ENCODE measurements at places on chromosomes 12 and 14.

GRCh38 chr12:5226581-5226980 is 182.9 kb downstream of the KCNA5 start:
- DNase-seq: no peak

GRCh38 chr12:130880411-130880885 is 8.6 kb downstream of the RAN start:
- no peak for DNase-seq

- no peak for DNase-seq
Measured at GRCh38 chr14:104344818-104345620, 206.6 kb downstream of the KIF26A start.

DNA sequence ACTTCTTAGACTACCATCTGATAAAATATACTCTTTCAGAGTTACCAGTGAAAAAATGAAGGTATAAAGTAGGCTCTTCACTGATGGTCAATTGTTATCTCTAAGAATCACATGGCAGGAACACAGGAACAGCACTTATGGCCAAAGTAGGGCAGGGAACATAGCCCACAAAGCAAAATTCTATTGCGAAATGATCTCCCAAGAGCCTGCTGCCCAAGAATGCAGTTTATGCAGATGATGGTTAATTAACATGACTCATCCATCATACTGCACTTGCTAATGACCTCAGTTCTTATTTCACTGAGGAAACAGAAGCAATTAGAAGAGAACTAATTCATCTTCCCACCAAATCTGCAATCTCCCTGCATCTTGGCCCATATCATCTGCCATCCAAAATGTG is 133.8 kb downstream of the SLC2A13 start:
- no peak for DNase-seq

DNA sequence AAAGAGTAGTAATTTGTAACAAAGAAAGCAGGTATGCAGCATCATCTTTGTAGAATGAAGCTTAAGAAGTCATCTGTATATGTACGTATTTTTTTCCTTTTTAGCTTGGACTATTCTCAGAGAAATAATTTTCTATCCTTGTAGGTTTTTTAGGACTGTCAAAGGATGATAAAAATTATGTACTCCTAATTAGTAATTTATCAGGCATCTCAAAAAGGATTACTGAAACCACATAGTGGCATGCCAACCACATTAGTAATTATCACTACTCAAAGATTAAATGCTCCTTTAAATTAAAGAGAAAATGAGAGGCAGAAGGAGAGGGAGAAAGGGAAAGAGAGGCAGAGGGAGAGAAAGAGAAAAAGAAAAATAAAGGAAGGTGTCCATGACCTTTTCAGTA is 17.3 kb downstream of the TTC8 start:
- DNase-seq: no peak

- DNase-seq: peak; percentile 44
Measured at GRCh38 chr14:75068294-75069120, 934 bp upstream of the ZC2HC1C start.

DNA sequence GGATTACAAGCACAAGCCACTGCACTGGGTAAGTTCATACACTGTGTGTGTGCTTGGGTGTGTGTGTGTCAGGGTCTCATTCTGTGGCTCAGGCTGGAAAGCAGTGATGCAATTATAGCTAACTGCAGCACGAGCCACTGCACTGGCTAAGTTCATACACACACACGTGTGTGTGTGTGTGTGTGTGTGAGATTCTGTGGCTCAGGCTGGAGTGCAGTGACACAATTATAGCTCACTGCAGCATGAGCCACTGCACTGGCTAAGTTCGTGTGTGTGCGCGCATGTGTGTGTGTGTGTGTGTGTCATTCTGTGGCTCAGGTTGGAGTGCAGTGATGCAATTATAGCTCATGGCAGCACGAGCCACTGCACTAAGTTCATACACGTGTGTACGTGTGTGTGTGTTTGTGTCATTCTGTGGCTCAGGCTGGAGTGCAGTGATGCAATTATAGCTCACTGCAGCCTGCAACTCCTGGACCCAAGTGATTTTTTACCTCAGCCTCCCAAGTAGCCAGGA is 85.4 kb downstream of the HECTD1 start:
- DNase-seq: no peak

DNA sequence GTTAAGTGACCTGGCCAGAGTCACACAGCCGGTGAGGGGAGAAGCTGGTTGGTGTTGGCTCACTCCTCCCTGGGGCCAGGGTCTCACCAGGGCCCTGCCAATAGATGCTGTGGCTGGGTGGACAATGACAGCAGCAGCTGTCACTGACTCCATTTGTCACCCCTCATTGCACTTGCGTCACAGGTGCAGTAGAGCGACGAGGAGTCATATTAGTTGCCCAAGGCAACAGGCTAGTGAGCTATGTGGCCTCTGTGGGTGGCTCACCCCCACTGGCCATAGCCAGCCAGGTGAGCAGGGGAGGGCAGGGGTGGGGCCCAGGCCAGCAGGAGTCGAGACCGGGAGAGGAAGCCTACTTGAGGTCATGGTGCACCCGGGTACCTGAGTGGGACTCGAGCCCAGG is 9.7 kb downstream of the SLC25A47 start:
- no peak for DNase-seq

DNA sequence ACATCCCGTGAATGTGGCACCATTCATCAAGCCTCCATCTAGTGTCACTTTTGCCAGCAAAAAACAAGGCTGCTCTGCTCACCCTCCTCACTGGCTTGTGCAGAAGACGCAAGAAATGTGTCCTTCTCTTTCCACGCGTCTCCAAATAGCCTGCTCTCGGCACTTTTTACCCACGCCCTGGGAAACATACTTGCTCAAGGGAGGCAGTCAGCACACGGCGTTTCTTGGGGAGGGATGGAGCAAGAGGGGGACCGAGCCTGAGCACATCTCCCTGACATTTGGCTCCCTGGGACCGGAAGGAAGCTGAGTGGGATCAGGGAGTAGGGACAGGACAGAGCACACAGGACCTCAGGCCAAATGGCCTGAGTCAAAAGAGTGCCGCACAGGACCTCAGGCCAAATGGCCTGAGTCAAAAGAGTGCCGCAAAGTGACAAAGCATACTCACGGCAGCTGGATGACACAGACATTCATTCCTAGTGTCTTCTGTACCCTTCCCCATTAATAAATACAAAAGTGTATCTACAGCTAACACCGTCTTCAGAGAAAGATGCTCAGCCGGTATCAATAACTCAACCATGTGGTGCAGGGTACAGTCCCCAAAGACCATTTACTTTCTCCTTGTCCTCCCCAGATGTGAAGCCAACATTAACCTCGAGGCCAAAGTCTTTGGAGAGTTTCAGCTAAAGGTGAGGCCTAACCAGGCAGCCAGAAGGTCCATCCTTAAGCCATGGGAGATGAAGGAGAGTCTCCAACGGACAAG is 7.1 kb downstream of the BCL11B start:
- no peak for DNase-seq

- peak; percentile 26 for DNase-seq
Measured at GRCh38 chr12:52370926-52371608, 3.8 kb upstream of the KRT85 start.

GRCh38 chr14:24847568-24848095 is 202.3 kb downstream of the STXBP6 start:
- DNase-seq: no peak

DNA sequence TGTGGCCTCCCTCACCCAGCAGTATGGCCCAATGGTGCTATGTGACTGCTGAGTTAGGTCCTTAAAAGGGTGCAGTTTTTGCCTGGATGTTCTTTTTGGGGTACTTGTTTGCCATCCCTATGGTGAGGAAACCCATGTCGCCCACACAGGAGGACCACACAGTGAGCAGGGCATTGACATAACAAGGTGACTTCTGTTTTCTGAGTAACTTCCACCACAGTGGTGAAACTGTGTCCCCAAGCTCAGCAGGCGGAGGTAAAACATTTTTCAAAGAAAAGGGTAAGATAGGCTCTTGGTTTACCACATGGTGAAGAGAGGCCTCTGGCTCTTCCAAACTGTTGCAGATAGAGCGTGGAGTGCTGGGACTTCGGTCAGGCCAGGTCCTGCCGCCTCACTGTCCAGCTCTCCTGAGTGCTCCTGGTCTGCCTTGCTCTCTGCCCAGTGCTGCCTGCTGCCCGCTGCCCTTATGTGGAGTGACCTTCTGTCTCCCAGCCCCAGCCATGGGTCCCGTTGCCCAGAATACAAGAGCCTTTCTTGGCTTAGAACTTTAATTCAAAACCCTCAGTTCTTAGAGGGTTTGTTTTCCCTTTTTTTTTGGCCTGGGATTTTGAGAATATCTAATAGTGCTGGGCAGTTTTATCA is 54.0 kb downstream of the TRAF3 start:
- no peak for DNase-seq

- no peak for DNase-seq
Measured at GRCh38 chr12:12786351-12786705, 869 bp downstream of the APOLD1 start.

DNA sequence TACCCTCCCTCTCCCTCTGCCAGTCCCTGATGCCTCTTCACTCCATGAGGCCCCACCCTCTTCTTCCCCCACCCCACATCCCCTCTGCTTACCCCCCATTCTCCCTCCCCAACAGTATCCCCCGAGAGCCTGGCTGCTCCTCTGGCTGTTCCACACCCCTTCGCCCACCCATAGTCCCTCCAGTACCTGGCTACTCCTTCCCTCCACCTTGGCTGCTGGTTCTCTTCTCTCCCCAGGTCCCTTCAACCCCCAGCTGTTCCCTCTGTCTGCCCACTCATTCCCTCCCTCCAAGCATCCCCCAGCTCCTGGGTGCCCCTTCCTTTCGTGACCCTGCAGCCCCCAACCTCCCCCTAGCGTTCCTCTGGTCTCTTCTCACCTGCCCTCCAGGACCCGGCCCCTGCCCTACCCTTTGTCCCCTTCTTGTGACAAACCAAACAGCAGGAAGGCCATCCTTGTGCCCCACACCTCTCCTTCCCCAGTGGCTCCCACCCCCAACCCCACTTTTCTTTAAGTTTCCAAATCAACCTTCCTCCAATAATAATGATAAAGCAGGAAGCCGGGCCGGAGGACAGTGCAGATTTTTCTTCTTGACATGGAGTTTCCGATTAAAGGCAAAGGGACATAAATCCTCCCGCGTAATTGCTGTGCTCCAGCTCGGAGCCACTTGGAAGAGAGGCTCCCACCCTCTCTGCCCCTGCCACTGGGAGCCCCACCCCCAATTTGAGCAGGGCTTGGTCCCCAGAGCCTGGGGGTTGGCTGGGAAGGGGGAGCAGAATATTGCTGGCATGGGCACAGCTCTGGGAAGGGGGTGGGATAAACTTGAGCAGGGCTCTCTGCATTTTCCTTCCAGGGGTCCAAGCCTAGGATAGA is 40.0 kb downstream of the SMUG1 start:
- DNase-seq: no peak

DNA sequence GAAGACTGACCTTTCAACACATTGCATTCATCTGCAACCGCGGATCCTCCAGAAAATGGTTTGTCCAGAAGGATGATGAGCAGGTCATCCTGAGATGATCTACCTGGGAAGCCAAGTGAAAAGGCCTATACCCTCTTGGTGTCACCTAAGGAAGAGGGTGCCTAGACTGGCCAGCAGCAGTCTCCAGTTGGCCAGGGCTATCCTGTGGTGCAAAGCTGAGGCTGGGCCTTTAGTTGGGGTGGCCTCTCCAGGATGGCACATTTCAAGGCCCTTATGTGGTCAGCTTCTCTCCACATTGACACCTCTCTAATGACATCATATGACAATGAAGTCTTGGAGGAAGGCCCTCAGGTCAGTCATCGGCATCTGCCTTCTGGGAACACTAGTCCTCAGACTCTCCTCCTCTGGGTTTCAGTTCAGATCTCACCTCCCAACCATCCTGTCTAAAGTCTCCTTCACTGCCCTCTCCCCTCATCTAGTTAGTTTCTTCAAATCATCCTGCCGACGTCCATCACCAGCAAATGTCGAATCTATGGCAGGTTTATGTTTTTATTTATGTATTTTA is 3.3 kb upstream of the SLC22A17 start:
- no peak for DNase-seq

- DNase-seq: no peak
Measured at GRCh38 chr12:39588348-39588747, 31.3 kb downstream of the ABCD2 start.
